ENCODE measurements at places on chromosomes 7 and 10. TPM values are rescaled to one million over a fixed set of nuclear protein-coding genes. Genes with fewer than 3 reads are reported as not detected.

GRCh38 chr10:22597138-22597537 lies 117.2 kb downstream of the PIP4K2A start:
- DNase-seq = no peak

Gene C7orf33
- total RNA-seq = not detected

DNA sequence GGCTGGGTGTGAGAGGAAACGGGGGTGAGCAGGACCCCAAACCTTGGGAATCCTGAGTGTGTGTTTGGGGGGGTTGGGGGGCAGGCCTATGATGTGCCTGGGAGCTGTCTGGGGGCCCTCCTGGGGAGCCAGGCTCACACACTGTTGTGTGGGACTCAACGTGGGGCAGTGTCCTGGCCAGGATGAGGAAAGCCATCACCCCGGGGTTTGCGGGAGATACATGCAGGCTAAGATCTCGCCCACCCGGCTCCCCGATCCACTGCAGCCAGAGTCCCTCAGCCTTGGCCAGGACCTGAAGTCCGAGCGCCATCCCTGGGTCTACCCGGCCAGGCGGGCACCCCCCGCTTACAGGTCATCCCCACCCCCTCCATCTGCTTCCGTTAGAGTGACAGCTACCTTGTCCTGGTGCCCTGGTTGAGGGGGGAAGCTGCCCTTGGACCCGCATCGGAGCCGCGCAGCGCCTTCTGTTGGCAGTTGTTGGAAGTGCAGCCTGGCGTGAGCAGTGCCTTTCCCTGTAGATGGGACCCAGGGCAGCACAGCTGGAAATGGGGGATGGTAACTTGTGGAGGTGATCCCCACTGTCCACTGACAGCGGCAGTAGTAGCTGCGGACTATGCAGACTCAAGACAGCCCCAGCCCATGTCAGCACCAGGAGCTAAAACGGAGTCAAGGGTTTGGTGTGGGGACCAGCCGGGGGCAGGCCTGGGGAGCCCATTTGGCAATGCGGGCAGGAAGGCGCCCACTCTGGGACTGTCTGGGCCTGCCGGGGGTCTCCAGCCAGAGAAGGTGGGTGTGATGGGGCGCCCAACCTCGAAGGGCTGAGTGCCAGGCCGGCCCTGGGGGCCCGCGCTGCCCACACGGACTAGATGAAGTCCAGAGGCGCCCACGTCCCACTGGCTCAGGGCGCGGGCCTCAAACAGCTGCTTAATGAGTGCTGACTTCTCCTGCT lies 885.6 kb upstream of the ZNF722 start:
- no peak for DNase-seq

Gene CLDN4
- 0.09 TPM for total RNA-seq

Gene CRHR2
- total RNA-seq = not detected

Gene PRRT4
- 0.34 TPM for total RNA-seq

DNA sequence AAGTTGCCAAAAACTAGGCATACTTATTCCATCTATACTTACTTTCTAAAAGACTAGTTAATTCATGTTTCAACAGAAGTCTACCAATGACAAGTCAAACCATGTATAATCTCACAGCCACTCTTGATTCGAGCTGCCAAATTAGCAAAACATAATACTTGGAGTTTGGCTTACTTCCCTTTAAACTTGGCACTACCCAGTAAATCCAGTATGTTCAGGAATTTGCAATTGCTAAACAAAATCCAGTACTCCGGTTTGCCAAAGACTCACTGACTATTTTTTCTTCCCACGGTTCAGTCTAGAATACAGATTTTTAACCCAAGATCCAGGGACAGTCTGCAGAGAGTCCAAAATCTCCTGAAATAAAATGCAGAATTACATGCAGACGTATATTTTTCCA lies 4.6 kb downstream of the OAT start:
- DNase-seq = no peak

Gene KCP
- total RNA-seq = 0.28 TPM

DNA sequence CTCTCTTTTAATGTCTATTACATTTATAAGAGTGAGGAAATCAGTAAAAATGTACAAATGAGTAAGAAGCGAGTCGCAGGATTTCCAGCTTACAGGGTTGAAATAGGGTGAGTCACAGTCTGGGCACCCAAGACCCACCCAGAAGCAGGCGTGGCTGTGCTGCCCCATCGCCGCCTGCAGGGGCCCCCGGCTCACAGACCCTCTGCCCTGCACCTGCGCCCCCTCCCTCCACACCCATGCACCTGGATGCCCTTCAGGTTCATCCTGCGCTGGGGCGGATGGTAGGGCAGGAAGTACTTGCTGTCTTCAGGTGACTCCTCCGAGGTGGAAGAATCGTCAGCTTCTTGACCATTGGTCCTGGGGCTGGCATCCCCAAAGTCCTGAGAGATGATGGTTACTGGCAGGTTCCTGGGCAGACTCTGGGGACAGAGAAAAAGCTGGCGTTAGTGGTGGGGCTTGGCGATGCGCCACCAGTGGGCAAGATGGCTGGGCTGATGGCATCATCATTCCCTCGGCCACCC lies 90.2 kb upstream of the GNA12 start:
- DNase-seq = peak; percentile 19

- DNase-seq = no peak
Observed at GRCh38 chr7:23369695-23370404, 70.7 kb downstream of the MALSU1 start.

Gene SPDYE1
- not detected for total RNA-seq

DNA sequence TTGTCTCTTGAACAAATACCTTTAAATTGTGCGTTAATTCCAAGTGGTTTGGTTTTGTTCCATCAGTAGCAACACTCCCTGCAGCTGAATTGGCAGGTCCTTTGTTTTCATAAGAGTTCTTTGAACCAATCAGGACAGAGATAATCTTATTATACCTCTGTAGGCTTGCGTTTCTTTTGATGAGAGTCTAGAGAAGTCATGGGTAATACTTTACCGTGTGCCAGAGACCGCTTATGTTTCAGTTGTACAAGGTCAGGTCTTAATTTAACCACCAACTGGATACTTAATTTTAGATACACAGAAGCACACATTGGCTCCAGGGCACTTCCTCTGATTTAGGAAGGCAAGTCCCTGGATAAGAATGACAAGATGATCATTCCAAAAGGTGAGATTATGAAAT lies at the start of gene ASB15:
ASB15 (plus strand) TSS at position 292 of the 400 bp plus-strand sequence. CDS start 12,682 bp downstream, outside the sequence.
- no peak for DNase-seq

Gene PUS7
- total RNA-seq = 7.4 TPM

DNA sequence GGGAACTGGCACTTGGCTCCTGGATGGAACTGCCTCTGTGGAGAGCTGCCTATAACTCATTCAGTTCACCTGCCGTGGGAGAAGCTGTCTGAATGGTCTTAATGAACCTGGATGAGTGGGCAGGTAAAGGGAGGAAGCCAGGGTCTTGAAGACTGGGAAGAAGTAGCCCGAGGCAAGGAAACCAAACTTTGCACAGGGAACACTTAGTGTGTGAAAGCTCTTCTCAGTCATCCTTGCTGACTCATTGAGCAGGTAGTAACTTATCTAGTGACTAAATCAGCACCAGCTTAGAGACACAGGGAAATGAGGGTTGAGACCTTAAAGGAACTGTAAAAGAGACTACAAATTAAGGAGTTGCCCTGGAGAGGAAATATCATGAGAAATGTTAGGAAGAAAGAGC lies 9.9 kb downstream of the LRRC4 start:
- no peak for DNase-seq

Gene INA
- not detected for total RNA-seq

DNA sequence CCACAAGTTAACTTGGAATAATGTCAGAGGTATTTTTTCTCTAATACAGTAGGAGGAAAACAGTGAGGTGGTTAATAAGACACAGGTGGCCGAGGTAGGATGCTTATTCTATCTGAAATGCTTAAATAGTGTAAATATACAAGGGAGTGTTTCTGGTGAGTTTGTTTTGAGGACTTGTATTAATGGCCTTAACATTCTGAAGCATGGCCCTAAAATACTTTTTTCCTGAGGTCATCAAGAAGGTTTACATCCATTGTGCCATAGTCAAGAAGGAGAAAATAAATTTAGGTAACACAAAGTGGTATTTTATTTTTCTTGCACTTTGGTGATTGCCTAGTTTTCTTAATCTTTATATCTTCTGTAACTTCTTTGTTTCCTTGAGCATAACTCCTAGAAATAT lies 18.8 kb downstream of the GNAI1 start:
- no peak for DNase-seq

DNA sequence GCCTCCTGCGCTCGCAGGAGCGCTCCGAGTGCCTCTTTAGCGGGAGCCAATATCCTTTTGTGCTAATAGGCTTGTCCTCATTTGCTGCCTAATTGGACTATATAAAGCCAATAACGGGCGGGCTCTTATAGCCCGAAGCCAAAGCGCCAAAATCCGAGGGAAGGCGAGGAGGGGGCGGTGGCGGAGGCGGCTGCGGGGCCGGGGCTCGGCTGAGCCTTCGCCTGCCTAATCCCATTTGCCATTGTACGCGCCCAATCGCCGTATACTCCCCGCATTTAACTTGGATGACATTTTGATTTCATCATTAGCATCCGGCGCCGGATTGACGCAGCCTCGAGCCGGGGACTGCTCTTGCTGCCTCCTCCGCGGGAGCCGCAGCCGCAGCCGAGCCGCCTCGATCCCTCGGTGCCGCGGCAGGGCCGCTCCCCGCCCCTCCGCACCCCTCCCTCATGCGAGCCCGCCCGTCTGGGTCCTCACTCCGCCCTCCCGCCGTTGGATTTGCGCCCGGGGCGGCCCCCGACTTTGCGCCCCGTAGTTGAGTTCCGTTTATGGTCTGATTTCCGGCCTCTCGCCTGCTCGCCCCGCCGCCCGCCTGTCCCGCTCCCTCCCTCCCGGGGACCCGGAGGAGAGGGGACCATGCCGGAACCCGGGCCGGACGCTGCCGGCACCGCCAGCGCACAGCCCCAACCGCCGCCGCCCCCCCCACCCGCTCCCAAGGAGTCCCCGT lies at the start of gene HMX3:
HMX3 (plus strand) TSS at position 556 of the 727 bp plus-strand sequence; CDS start at position 637, 81 bp downstream.
- no peak for DNase-seq

DNA sequence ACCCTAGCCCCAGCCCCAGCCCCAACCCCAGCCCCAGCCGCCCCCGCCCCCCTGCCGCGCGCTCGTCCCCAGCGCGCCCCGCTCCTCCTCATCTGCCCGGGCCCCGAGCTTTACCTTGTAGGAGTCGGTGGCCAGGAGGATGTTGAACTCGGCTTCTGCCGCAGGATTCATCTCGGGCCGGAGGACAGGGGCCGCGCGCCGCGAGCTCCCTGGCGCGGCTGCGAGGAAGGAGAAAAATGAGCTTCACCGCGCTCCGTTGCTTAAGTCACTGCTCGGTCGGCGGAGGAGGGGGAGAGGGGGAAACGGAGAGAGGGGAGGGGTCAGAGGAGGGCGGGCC lies at the start of gene NAMPT:
NAMPT (minus strand) TSS at position 270 of the 337 bp plus-strand sequence; CDS start at position 171, 99 bp downstream.
- DNase-seq = no peak

GRCh38 chr10:82288461-82288881 lies 413.5 kb downstream of the NRG3 start:
- no peak for DNase-seq

GRCh38 chr7:157018328-157018996 lies 8.0 kb upstream of the MNX1 start:
- no peak for DNase-seq

Gene EXOC6
- 6.7 TPM for total RNA-seq

Data from right cardiac atrium (tissue), 5 donors.